Renal pelvis (tissue), 12 donors: ENCODE measurements at places on chromosomes 4 and X. TPM values are rescaled to one million over a fixed set of nuclear protein-coding genes. Genes with fewer than 3 reads are reported as not detected.

ASB12 gene
- polyA plus RNA-seq, result 0.47 TPM

CLNK gene
- 1.4 TPM for polyA plus RNA-seq

CC2D2A gene
- 49.0 TPM for polyA plus RNA-seq

THAP6 gene
- 32.9 TPM for polyA plus RNA-seq

GRCh38 chrX:71634366-71634765 lies 16.1 kb upstream of the CXCR3 start:
- no peak for DNase-seq

DNA sequence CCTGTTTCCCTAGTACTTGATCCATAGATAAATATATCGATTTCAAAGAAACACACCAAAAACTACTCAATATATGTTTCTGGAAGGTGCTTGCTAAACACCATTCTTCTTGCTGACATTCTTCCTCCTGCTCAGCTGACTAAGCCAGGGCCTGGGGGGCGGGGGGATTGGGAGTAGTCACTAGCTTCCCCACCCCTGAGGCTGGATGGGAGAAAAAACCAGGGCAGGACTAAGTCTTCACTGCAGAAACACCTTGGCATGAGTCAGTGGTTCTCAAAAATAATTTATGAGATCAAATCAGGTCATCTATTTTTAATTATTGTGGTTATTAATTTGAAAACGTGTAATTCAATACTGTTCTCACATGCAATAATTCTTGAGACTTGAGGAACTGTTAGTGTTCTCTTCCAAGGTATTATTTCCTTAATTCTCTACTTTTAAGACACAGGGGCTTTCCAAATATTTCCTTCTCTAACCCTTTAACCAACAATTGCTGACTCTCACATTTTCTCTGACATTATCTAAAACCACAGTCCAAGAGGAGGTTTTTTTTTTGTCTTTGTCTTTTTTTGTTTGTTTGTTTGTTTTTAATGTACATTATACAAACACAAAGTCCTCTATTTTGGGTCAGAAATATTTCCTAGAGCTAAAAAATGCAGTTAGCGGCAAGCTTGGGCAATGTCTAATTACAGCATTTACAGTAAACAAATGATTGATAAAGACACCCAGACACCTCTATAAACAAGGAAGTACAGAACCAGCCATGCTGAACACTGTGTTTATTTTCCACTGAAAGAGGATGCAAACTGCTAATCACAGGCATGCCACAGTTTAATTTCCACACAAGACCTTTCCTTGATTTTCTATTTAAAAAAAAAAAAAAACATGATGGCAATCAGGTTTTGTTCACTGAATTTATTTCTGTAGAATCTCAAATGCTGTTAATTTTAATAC lies 120.3 kb upstream of the USP9X start:
- no peak for DNase-seq

DNA sequence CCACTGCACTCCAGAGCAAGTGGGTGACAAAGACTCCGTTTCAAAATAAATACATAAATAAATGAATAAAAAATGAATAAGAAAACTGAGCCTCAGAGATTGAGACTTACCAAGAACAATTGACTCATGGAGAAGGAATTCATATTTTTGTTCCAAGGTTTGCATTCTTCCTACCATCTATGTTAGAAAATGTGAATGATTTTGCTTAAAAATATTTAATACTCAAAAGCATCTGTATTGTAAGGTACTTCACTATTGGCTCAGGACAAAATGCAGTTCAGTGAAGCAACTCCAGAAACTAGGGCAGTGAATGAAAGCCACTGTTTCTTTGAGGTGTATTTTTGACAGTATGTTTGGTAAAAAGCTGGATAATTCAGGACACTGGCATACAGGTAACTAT lies 54.1 kb downstream of the XAGE2 start:
- DNase-seq, result no peak

DNA sequence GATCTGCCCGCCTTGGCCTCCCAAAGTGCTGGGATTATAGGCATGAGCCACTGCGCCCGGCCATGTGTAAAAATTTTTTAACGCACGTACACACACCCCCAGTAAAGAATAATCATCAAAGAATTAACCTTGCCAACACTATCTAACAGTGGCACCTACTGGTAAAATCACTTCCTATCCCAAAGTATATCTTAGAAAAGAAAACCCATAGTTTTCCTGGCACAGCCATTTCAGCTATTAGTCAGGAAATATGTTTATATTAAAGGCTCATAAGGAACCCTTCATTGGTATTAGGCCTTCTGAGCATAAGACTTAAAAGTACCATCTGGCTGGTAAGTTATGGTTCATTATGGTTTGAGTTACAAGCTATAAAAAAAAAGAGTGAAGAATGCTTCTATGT lies 14.1 kb downstream of the S100G start:
- no peak for DNase-seq

DNA sequence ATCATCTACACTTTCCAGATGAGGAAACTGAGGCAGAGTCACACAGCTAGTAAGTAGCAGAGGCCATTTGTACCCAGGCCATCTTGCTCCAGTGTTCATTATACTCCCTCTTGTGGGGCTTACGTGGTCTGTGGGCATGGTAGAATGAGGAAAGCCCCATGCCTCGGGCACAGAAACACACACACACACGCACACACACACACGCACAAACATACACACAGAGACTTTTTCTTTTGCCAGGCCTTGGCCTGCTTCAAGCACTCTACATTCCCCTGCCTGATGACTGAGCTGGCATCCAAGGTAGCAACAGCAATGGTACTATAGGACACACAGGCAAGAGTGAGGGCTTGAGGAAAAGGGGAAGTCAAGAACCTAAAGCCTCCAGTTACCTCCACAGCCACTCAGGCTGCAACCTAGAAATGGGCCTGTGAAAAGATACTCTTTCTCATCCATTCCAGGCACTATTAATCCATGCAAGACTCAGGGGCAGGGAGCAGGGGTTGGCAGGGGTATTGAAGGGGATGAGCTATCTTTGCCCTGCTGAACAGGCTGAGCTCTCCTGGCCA lies 43.6 kb downstream of the STARD8 start:
- no peak for DNase-seq

DNA sequence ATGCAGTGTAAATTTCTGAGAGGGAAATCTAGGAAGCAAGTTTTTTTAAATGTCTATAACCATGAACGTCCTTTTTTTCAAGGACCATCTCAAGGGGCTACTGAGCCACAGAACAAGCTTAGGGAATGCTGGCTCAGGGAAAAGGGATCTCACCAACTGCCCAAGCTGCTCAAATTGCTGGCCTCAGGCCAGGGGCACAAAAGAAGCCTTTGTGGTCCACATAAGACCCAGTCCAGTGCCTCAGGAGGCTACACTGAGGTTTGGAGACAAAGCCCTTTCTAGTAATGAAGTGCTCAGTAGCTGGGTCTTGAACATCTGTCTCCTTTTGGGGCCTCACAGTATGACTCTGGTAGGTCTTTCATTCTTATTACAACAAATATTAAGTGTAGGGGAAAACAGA lies 305.5 kb downstream of the RAB28 start:
- no peak for DNase-seq

DNA sequence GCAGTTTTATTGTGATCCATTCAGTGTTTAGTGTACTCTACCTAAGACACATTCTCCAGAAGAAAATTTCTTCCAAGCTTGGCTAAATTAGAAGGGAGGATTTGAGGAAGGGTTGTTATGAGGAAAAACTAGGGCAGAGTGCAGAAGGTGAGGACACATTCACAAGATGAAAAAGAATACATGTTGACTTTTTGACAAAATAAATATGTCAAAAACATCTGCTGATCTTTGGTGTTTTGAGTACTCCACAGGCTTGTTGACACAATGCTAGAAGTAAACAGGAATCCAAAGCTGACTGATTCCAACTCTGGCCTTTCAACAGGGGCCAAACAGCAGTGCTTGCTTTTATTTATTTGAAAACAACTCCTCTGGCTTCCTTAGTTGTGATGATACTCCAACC lies 125.8 kb upstream of the SLC7A11 start:
- peak; percentile 7 for DNase-seq

- DNase-seq, result no peak
Measured at GRCh38 chr4:140833280-140833679, 77.1 kb upstream of the TBC1D9 start.
